Stimulated activated CD8-positive, alpha-beta memory T cell treated with anti-CD3 and anti-CD28 coated beads, Interleukin-4, amount 100 ng/mL, for 1 hour (primary cell): ENCODE measurements at places on chromosomes 12 and 14.

DNA sequence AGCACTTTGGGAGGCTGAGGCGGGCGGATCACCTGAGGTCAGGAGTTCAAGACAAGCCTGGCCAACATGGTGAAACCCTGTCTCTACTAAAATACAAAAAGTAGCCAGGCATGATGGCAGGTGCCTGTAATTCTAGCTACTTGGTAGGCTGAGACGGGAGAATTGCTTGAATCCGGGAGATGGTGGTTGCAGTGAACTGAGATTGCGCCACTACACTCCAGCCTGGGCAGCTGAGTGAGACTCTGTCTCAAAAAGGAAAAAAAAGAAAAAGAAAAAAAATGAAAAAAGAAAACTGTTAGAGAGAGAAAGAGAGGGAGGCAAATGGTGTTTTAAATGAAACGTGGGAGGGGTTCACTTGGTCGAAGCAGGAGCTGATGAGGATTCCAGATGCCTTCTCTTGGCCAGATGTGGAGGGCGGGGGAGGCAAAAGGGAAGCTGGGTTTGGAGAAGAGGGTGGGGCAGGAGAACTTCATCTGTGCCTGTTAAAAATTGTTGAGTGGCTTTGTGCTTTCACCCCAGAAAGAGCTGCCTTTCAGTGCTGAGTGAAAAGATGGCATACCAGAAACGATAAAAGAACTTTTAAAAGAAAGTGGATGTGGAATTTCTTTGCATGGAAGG lies 1.1 kb downstream of the EMP1 start:
- DNase-seq, result no peak

GRCh38 chr12:112321245-112321644 lies 61.0 kb downstream of the HECTD4 start:
- no peak for DNase-seq

DNA sequence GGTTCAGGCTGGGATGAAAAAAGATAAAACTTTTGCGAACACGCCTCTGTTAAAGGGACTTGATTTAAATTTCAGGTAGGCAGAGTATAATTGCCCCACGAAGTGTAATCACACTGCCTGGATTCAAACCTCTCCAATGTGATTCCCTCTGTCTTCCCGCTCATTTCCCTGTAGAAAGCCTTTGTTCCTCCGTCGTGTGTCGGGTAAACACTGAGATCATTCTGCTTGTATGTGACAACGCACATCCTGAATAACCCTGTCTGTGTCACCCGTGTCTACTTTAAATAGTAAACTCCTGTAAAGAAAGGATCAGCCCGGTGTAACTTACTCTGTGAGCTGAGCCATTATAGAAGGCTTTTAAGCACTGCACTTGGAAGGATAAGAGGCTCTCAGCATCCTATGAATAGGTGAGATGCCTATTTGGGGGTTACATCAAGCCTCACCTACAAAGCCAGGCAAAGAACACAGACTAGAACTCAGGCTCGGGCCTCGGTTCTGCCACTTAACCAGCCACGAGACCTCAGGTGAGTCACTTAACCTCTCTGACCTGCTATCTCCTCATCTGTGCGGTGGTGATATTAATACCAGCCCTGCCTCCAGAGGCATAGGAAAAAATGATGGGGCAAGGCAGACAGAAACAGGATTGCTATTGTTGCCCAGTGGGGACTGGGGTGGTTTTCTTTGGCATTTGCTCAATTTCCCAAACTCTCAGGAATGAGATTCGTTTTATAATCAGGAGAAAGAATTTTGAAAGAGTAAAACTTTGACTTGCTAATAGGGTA lies 74.2 kb downstream of the RBM19 start:
- no peak for DNase-seq

DNA sequence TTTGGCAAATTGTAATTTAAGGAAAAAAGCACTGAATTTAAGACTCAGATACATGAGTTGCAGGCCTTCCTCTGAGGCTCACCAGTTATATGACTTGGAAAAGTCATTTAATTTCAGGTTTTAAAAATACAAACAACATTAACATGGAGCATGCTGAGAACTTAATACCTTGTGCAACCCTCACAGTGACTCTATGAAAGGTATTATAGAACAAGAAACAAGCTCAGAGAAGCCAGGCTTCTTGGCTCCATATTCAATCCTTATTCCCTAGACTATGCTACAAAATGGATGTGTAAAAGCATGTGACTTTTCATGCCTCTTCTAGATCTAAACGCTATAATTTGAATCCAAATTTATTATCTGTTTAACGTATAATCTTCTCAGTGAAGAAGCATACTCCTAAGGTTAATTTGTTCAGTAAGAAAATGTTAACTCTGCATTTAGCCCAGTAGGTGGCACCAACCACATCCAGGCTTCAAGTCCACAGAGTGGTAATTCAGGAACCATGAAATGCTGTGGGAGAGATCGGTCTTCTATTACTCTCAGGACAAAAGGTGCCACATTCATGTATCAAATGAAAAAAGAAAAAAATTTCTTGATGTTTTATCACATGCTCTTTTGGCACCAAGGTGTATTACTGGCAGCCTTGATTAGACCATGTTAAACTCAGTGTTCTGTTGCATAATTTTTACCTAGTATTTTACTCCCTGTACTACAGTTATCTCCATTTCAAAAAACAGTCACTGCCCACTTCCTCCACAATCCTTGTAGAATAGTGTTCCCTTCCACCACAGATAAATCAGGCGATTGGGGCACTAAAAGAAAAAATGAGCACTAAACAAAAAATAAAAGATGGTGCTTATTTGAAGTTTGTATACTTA lies 9.3 kb downstream of the CCDC196 start:
- peak; percentile 6 for DNase-seq

GRCh38 chr12:19428246-19428645 lies 11.0 kb upstream of the AEBP2 start:
- no peak for DNase-seq

- no peak for DNase-seq
Measured at GRCh38 chr12:80170915-80171314, 71.6 kb downstream of the OTOGL start.

DNA sequence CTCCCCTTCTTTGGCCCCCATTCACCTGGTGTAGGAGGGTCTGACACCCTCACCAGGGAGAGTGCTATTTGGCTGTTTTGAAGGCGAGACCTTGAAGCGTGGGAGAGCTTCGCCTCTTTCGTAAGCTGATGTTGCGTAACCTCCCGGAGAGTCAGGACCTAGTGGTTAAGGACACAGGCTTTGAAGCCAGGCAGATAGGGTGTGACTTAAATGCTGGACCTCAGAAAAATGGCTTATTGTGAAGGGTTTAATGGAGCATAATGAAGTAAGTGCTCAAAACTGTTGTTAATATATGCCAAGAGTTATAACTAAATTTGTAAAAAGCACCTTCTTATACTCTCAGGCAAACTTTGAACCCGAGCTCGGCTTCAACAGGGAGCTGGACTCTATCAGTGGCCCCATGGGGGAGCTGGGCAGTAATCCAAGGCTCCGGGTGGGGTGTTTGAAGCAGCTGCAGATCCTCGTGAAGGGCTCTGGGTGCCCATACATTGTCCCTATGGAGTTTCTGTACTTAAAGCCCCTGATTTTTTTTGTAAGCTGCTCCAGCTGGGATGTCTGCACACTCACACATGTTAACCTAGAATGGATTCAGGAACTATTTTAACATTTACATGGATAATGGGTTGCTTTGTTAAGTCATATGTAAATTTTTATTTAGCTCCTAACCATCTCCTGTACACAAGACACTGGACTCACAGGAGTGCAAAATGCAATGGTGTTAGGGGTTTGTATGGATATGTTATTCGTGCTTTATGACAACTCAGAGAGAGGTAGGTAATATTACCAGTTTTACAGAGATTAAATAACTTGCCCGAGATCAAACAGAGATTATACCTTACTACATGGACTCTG lies 26.0 kb downstream of the PPFIBP1 start:
- DNase-seq, result no peak

DNA sequence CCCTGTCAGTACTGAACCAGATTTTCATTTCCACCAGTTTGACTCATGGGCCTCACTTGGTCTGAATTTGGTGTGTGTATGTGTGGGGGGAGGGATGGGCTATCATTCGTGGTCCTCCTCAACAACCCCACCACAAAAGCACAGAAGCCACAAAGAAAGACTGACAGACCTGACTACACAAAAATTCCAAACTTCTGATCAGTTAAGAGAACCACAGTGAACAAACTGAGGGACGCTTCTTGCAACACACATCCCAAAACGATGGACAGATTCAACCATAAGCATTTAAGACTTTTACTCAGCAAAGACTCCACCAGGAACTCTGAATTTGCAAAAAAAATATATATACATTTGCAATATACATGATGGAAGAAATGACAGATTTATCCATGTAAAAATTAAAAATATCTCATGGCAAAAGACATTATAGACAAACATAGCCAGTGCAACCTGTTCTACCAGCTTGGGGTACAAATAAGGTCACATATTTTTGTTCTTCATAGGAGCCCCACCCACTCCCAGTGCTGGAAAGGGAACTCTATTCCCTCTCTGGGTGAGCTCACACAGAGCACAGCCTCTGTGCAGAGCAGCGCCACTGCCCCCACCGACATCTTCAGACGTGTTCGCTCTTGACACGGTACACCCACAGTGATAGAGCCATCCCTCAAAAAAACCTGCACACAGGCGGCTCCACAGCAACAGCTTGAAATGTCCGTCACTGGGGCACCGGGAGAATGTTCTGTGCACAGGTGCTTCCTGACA lies 49.7 kb downstream of the JAG2 start:
- DNase-seq, result no peak

- no peak for DNase-seq
Measured at GRCh38 chr12:71703206-71703605, 17.3 kb downstream of the TMEM19 start.

- DNase-seq, result no peak
Measured at GRCh38 chr14:82562881-82563280, 1029.2 kb upstream of the SEL1L start.

- DNase-seq, result no peak
Measured at GRCh38 chr14:54471641-54472040, 17.1 kb downstream of the GMFB start.

DNA sequence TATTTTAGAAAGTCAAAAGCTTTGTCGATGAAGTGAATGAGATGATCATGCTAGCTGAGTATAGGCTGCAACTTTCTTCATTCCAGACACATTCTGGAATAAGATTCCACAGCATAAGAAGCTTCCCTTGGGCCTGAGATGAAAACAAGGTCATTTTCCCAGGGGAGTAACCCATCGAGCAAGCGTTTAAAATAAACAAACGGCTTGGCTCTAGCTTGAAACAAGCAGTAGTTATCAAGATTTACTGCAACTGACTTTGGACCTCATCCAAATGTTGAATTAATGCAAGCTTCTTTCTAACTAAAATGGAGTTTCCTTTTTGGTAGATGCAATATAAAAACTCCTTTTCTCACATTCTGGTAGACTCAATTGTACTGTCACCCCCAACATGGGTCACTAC lies 23.0 kb downstream of the KCNJ8 start:
- no peak for DNase-seq

DNA sequence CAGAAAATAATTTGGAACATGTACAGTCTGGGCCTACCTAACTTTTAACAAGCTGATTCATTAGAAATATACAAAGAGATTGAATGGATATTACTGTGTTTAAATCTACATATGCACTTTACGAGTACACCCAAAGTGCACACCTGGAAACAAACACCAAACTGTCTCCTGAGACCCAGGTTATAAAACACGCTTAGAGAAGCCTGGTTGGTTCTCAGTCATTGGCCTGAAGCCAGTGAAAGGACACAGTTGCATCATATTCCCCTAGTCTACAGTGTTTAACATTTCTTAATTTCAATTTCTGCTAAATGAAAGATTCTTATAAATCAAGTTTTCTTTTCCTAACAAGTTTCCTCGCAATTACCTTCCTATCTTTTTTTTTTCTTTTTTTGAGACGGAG lies 209.5 kb downstream of the FBXL14 start:
- no peak for DNase-seq

DNA sequence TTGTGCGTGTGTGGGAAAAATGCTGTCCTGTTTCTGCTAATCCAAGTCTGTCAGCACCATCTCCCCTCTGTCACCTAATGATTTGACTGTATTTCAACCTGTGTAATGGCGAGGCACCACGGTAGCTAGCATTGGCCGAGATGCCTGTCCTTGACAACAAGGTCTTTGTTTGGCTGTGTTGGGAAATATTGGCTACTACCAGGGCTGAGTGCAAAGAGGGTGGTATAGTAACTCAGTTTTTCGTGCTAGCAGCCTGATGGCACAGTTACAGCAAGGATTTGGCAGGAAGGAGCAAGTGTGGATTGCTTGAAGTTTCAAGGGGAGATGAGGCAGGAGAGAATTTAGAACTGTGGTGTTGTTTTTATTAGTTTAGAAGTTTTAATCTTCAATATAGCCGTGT lies 440.3 kb upstream of the RGS6 start:
- DNase-seq, result no peak

GRCh38 chr12:52796839-52797528 lies 1.1 kb upstream of the KRT3 start:
- no peak for DNase-seq

DNA sequence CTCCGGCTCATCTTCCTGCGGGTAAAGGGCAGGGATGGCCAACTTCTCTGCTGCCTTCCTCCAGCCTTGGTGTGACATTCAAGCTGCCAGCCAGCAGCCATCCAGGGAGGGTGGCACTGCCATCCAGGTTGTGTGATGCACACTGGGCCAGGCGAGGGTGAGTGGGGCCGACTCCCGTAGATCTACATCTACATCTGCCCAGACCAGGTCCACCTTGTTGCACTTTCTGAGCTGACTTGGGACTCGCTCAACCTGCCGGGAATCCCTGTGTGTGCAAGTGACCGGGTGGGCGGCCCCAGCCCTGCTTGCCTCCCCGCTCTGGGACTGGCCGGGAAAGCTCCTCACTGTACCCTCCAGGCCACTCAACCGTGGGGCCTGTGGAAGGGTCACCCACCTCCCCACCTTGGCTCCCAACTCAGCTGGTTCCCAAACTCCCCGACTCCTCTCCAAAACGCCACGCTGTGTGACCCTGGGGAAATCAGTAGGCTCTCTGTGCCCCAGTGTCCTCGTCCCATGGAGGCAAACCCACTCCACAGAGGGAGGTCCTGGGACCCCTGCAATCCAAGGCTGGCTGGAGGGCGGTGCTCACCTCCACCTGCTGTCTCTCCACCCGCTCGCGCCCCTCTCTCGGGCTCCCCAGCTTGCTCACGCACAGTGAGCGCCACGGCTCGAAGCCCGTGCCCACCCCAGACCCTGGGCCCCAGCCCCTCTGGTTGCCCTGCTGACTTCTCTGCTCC lies 14.7 kb downstream of the JAG2 start:
- DNase-seq, result no peak

GRCh38 chr14:91884664-91885063 lies 17.3 kb upstream of the TC2N start:
- DNase-seq, result no peak

- no peak for DNase-seq
Measured at GRCh38 chr14:62691647-62692489, 353.4 kb downstream of the KCNH5 start.

- no peak for DNase-seq
Measured at GRCh38 chr12:110640275-110641025, 26.5 kb downstream of the TCTN1 start.

DNA sequence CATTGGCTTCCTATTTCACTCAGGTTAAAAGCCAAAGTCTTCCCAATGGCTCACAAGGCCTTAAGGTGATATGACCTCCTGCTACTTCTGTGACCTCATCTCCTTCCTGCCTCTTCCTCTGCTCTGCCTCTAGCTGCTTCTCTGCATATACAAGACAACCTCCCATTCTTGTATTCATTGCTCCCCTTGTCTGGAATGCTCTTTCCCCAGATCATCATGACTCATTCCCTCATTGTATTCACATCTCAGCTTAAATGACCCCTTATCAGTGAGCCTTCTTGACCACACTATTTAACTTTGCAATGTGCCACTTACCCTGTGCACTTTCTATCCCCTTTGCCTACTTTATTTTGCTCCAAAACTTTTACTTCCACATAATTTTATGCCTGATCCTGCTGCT lies 90.2 kb downstream of the PPP1R12A start:
- DNase-seq, result no peak

GRCh38 chr14:23430723-23431085 lies 4.8 kb downstream of the MYH7 start:
- no peak for DNase-seq
